ENCODE measurements at places on chromosomes 12 and 14.

DNA sequence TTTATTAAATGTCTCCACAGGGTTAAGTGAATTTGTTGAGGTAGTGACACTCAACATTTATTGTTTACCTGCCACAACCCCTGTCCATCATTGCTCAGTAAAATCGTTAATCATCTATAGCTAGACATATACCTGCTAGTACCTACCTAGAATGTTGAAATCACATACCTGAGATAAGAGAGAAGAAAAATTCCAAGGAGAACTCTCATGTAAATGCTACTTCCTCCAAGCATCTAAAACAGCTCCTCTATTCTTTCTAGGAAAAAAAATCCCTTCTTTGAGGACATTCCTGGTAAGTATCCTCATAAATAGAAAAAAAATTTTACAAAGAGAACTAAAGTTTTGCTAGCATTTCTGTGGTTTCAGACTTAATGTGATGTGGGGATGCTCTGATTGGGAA is 325.1 kb downstream of the DAD1 start:
- ATAC-seq: no peak

GRCh38 chr12:100413001-100413400 is 56.1 kb downstream of the SLC17A8 start:
- ATAC-seq: no peak

GRCh38 chr14:61467296-61467695 is 145.9 kb downstream of the PRKCH start:
- no peak for ATAC-seq

- peak; percentile 5 for ATAC-seq
Measured at GRCh38 chr14:100534528-100535286, 52.5 kb downstream of the BEGAIN start.

DNA sequence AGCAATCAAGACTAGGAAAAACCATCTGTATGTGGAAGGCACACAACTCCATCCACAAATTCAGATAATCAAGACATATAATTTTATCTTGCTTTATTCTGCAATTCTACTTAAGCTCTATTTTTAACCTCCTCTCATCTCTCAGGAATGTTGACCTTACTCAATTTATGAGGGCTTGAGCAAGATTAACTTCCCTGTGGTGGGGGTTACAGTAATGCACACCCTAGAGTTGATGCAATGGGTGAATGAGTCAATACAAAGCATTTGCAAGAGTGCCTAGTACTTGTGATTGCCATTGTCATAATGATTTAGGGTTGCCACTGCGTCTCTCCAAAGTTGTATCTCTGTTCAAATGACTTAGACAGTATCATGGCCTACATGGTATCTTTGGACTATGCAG is 1598.4 kb upstream of the TMEM132C start:
- peak; percentile 81 for ATAC-seq

GRCh38 chr12:123055281-123055766 is 74.8 kb downstream of the ARL6IP4 start:
- ATAC-seq: no peak

DNA sequence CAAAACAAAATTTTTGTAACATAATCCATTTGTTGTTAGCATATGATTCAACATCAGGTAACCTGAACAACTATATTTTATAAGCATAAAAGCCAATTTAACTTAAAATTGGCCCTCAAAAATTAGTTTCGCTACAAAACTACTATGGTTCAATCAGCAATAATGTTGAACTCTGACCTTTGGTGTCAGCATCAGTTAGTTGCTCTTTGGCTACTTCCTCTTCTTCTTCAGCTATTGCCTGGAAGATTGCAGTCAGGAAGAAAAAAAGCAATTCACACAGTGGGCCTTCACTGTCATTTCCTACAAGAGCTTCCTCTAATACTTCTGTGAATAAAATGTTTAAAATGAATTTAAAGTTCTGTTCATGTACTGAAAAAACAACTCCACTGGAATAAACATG is 78.2 kb upstream of the CFL2 start:
- ATAC-seq: no peak

- peak; percentile 59 for ATAC-seq
Measured at GRCh38 chr12:64510667-64511066, 58.7 kb downstream of the TBK1 start.

- peak; percentile 6 for ATAC-seq
Measured at GRCh38 chr12:74538491-74539258, 1.0 kb downstream of the ATXN7L3B start.

DNA sequence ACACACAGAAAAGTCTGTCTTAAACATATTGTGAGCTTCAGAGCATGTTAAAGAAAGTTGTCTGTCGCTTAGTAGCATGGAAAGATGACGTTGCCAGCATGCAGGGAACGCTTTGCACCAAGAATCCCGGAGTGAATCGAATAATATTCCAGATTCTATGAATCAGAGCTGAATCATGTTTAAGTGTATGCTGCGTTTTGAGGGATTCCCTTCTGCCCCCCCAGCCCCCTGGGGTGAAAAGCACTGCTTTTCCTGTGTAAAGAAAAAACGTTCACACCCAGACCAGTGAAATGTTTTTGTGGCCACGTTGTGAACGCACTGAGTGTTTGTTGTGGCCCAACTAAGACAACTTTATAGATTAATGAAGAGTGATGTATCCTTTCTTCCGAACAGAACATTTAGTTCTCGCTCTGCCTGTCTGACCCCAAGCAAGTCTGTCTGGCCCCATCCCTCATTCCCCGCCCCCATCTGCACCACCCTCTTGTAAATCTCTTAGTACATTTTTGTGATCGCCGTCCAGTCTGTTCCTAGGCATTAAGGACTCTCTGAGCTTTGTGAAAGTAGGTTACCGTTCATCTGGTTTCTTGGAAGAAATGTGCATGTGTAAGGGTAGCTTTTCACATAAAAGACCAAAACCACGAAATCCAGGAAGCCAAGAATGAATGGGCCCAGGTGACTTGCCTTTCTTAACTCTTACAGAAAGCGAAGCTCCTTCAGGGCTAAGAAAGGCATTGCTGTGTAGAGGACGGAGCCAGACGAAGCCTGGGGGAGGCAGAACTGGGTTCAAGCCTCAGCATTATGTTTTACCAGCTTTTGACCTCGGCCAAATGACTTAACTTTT is 103.0 kb downstream of the SAMD4A start:
- ATAC-seq: peak; percentile 47

DNA sequence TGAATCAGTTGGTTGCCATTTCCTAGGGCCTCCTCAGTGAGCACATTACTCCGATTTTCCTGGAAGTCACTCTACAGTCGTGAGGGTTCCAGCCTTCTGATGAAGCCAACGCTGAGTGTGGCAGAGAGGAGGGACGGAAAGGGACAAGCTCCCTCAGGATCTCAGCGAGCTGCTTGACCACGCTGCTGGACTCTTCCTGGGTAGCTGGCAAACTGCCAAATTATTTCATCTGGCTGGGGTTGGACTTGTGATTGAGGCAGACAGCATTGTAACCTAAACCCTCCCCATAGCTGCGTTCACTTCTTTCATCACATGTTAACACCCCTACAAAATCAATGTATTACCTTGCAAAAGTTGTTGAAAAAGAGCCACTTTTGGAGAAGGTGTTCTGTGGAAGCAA is 69.6 kb upstream of the CHST11 start:
- peak; percentile 41 for ATAC-seq

- ATAC-seq: no peak
Measured at GRCh38 chr14:65999865-66000264, 486.3 kb upstream of the CCDC196 start.

GRCh38 chr14:39488600-39488999 is 56.4 kb upstream of the FBXO33 start:
- ATAC-seq: no peak

GRCh38 chr12:105852951-105853350 is 285.8 kb downstream of the NUAK1 start:
- no peak for ATAC-seq

- ATAC-seq: no peak
Measured at GRCh38 chr14:76490735-76491134, 114.8 kb downstream of the ESRRB start.

- ATAC-seq: no peak
Measured at GRCh38 chr14:70988452-70988851, 81.2 kb downstream of the PCNX1 start.

DNA sequence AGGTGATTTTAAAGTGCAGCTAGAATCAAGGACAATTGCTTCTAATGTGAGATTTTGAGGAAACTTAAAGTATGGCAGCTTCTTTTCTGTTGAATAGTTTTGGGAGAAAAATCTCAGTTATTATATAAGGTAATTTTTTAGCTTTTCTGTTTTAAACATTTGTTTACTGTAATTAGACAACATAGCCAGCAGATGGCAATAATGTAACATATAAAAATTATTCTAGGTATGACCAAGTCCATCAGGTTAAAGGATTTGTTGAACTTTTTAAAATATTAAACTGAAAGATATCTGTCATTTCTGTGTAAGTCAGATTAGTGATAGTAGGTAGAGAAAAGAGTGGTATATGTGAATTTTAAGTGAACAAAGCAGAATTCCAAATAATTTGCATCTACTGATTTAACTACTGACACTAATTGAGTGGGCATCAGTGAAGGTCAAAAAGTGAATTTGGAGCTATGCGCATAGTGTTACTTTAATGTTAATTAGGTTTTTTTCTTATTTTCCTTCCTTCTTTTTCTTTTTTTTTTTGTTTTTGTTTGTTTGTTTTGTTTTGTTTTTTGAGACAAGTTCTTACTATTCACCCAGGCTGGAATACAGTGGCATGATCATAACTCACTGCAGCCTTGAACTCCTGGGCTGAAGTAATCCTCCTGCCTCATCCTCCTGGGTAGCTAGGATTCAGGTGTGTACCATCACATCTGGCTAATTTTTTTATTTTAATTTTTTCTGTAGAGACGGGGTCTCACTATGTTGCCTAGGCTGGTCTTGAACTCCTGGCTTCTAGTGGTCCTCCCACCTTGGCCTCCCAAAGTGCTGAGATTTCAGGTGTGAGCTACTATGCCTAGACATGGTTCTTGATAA is 18.6 kb downstream of the PRORP start:
- ATAC-seq: peak; percentile 53

DNA sequence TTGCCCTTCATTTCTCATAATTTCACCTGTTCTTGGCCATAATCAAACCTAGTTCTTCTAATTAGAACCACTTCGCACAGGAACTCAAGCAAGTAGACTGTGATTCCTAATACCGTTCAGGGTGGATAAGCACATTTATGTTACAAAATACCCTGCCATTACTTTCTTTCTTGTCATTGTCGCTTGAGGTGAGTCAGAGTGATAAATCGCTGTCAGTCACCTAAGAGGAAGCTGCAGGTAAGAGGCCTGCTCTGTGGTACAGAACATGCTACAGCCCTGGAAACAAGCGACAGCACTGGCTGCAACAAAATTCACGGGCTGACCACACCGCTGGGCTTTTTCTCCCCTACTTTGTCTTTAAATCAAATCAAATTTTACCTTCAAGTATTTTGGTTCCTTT is 218.2 kb downstream of the ANO6 start:
- ATAC-seq: no peak

GRCh38 chr12:105107494-105108371 is at the start of gene WASHC4:
WASHC4 (plus strand) TSS chr12:105107731; CDS start chr12:105107801, 70 bp downstream.
- ATAC-seq: peak; percentile 95

- ATAC-seq: no peak
Measured at GRCh38 chr12:76346236-76346635, 2.0 kb downstream of the BBS10 start.

DNA sequence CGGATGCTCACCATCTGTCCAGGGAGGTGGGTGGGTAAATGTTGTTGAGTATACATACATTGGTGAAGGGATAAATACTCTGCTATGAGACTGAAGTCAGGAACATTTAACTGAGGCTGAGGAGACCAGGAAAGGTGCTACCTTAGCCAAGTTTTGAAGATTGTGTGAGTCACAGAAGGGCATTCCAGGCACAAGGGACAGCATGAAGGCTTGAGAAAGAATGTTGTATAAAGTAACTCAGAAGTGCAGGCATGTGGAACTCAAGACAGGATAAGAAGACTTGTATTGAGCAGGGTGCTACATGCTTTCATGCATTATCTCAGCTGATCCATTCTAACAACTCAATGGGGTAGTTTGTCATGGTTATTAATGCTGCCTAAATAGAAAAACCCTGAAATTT is 112.7 kb downstream of the IPO8 start:
- no peak for ATAC-seq

- ATAC-seq: no peak
Measured at GRCh38 chr12:32108787-32109186, 2.1 kb downstream of the BICD1 start.

- ATAC-seq: no peak
Measured at GRCh38 chr14:54490445-54491175, 1.8 kb upstream of the GMFB start.

- no peak for ATAC-seq
Measured at GRCh38 chr12:131311764-131312163, 358.1 kb downstream of the ADGRD1 start.

- ATAC-seq: no peak
Measured at GRCh38 chr12:57268264-57268663, 17.3 kb upstream of the STAC3 start.

- ATAC-seq: no peak
Measured at GRCh38 chr12:67318786-67319185, 49.6 kb downstream of the CAND1 start.

- no peak for ATAC-seq
Measured at GRCh38 chr12:132450418-132451171, 39.4 kb upstream of the FBRSL1 start.

DNA sequence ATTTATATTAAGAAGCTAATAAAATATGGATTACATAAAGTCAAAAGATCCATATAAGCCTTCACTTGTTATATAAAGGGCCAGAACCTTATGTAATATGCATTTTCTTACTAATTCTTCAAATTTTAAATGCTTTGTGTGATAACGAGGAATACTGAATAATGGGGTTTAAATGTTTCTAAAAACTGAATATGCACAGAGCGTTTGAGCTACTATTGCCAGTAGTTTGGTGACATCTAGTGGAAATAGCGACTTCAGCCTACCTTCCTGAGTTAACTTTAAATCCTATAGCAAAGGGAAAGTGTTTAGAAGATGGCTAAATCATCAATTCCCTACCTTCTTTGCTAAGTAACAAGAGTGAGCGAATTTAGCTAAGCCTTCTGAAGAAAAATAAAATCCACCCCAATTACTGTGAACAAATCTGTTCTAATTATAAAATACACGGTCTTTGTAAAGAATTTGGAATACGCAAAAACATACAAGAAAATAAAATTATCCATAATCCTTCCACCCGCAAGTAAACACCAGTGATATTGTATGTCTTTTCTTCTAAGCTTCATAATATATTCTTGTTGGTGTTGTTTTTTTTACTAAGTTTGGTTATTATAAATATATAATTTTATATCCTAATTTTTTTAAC is 115.5 kb upstream of the G2E3 start:
- ATAC-seq: peak; percentile 54

DNA sequence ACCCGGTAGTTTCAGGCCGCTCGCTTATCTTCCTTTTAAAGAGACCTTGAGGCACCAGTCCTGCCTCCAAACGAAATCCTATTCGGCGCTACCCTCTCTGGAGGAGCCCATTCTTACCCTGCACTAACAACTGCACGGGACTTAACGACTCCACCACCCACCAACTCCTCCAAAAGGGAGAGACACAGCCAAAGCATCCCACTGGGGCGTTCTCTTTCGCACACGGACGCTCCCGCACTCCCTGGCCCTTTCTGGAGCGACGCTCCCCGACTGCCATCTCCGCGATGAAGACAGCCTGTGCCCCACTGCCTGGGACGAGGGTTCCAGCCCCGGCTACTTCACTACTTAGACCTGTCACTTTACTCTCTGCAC is 650 bp downstream of the GALC start:
- ATAC-seq: no peak

- no peak for ATAC-seq
Measured at GRCh38 chr12:109737631-109738030, 24.0 kb downstream of the FAM222A start.

Data from SK-N-SH treated with all-trans-retinoic acid at 6 μM for 48 hours (cell line).